K562 (cell line): ENCODE measurements at places on chromosomes 11 and 22. TPM values are rescaled to one million over a fixed set of nuclear protein-coding genes. Genes with fewer than 3 reads are reported as not detected.

Gene MMP8
- total RNA-seq: not detected in 2 replicates

Gene HIKESHI
- total RNA-seq: 44.5 and 50.3 TPM in 2 replicates

DNA sequence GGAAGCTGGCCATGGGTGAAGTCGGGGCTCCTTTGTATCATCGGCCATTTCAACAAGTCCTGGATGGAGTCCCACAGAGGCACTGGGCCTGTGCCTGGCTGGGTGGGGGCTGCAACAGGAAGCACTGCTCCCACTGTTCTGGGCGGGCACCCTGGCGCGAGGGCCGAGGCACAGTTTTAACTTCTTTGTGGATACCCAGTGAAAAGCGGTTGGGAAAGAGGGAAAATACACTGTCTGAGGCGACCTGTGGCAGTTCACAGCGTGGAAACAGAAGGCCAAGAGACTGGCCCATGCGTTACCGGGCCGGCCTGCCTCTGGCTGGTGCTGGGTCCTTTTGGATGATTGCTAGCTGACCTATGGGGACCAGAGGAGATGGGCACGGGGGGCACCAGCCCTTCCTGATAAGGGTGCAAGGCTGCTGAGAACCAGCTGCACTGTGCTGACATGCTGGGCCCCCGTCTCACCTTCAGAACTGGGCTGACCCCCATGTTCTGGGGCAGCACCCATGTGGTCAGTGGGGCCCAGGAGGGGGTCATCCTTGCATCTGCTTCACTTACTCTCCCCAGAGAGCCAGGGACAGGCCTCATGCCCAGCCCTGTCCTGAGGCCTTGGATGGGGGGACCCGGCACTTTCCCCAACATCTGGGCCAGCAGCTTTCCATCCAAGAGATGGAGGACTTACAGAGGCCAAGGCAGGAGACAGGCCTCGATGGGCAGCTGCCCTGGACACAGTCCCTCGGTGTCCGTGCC, 4.2 kb downstream of the OVOL1 start:
- DNase-seq: no peak

DNA sequence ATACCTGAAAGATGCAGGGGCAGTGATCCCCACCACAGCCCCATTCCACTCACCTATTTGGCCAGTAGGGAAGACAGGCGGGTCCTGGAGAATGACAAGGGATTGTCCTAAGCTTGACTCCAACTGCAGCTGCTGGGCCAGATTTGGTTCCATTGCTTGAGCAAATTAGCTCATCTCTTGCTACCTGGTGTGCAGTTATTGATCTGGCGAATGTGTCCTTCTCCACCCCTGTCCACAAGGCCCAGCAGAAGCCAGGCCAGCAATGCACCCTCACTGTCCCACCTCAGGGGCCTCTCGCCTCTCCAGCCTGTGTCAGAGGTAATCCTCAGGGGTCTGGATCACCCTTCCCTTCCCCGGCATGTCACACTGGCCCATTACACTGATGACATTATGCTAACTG, 23.3 kb downstream of the TSPAN32 start:
- no peak for DNase-seq
